Esophagus mucosa (tissue), 1 donor: ENCODE measurements at places on chromosomes 13 and 19. TPM values are rescaled to one million over a fixed set of nuclear protein-coding genes. Genes with fewer than 3 reads are reported as not detected.

DNA sequence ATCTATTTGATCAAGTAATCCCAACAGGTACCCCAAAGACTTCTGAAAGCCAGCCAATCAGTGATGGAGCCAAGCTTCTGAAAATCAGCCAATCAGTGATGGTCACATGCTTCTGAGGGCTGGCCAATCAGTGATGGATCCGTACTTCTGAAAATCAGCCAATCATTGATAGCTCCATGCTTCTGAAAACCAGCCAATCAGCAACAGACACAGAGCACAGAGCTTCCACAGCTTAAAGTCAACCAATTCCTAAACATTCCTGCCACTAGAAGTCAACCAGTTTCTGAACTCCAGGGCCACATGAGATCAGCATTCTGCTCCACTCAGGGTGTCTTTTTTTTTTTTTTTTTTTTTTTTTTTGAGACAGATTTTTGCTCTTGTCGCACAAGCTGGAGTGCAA lies 8.2 kb upstream of the HSD17B14 start:
- no peak for ATAC-seq

DNA sequence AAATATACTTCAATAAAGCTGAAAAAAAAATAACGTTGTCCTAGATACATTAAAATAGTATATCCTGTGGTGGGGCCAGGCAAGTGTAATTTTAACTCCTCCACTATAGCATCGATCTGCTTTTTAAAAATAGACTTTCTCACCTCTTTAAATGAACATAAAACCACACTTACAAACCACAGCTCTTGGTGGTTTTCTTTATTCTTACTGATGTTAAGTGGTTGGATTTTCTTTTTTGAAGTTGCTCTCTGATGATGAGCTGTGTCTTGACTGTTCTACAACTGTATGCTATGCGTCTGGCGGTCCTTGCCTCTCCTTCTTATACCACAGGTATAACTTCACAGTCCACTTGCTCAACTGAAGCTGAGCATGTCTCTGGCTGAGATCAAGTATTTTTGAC lies 721.5 kb upstream of the KLHL1 start:
- ATAC-seq, result no peak

DNA sequence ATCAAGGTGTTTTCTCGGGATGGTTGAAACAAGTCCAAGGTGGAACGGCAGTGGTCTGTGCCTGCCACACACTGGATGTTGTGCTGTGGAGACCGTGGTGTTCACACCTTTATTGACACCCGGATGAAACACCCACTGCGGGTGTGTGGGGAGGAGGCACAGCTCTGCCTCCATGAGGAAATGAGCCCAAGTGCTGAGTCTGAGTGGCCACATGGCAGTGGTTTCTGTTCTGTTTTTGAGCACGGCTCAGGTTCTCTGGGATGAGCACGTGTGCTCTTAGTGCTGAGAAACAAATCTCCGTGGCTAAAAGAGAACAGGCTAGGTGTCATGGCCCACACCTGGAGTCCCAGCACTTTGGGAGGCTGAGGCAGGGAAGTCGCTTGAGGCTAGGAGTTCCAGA lies 29.5 kb downstream of the UPF1 start:
- no peak for ATAC-seq

DNA sequence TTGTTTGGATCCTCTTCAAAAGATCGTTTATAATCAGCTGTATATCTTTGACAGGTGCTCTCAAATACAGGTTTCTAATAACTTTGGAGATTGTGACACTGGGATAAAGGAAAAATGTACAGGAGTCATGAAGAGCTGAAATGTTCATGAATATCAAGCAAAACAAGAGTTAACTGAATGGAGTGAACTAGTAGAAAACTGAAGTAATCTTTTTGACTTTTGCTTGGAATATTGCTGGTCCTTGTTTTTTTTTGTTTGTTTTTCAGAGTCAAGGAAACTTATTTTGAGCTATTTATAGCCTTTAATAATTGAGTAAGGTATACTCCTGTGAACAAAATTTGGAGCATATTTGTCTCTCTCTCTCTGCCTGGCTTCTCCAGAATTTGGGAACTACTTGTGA lies 25.3 kb downstream of the MED4 start:
- ATAC-seq, result no peak

DNA sequence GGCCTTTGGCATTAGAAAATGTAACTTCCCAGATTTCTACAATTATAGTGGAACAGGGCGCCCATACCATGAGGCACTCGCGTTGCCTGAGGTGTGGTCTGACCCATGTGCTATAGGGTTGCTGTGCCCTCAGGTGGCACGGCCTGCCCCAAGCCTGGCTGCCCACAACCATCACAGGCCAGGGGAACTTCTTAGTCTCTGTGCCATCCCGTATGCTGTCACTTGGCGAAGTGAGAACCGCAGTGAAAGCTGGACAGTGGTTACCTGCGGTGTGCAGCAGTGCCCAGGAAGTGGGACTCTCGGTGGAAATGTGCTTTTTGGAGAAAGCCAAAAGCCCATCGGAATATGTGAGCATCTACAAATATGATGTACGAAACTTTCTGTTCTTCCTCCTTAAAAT lies 88.2 kb upstream of the GPR183 start:
- ATAC-seq, result no peak

Gene ODAD3
- not detected for total RNA-seq

GRCh38 chr19:538641-539428 lies 5.0 kb upstream of the GZMM start:
- no peak for ATAC-seq

DNA sequence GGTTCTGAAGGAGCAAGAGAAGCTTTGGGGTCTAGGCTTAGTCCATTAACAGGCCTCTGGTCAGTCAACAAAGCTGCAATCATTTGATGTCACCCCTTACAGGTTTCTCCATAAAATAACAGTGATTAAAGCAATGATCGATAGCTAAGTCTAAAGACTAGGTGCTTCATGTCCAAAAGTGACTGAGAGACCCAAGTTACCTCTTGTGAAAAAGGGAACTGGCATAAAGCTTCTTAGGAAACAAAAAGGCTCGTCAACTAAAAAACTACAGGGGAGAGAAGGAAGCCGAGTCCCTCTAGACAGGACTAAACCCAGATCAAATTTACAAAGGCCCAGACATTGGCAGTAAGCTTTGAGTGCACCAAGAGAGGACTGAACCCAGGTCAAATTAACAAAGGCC lies 2.2 kb downstream of the DCUN1D2 start:
- ATAC-seq, result no peak

Gene KLK15
- not detected for total RNA-seq

GRCh38 chr19:47595944-47596343 lies 13.0 kb upstream of the BICRA start:
- ATAC-seq, result no peak

Gene SIGLECL1
- not detected for total RNA-seq

DNA sequence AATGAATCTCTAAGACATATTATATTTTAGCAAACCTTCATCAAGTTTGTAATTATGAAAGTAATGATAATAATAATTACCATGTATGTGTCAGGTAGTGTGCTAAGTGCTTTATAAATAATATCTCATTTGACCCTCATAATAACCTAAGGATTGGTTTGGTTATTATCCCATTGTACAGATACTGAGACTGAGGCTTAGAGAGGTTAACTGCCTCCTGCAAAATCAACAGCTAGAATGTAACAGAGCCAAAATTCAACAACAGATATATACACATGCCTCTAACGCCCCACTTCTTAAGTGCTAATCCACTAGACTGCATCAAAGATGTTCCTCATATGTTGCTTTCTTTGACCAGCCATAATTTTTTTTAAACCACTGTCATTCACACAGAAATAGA lies 140.8 kb downstream of the ZAR1L start:
- ATAC-seq, result no peak

Gene PALM3
- 0.08 TPM for total RNA-seq

DNA sequence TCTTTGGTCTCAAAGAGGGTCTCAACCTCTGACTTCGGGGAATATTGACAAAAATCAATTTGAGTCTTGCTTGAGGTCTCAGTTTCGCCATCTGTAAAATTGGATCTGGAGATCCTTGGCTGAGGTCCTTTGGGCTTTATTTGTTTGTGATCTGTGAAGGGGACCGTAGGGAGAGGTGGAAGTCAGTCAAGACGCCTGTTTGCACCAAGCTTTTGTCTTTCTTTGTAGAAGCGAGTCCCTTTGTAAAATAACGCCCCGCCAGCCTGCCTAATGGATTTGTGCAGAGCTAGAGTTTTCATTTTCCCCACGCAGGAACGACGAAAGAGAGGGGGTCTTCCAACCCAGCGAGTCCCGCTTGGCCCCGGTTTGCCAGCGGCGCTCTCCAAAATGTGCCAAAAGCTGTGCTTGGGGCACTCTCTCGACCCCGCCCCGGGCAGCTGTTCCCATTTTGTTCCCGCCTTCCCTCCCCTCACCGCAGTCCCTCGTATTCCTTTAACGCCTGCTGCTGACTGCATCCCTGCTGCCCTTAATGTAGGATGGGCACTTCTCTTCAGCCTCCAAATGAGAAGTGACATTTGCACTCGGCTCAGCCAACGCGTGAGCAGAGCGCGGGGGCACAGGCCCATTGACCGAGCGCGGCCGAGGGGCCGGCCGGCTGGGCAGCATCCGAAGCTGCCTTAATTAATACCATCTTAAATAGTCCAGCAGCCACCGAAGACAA lies 13.0 kb downstream of the ZIC5 start:
- ATAC-seq, result no peak

Gene ZNF296
- 8.1 TPM for total RNA-seq

DNA sequence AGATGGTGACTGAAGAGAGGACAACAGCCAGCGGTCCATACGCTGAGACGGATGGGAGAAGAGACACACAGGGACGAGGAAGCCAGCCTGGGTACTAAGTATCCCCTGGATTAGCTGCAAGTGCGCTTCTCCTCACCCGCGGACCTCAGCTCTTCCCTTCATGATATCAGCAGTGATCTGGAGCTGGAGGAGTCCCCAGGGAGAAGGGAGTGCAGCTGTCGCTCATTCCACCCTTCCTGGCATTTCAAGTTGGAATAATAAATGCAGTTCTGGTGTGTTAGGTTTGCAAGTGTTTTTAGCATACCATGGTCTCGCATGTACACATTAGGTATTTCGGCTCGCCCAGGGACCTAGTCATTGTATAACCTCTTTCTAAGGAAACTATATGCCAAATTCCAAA lies 88.5 kb upstream of the C1QTNF9B start:
- no peak for ATAC-seq

Gene SIGLEC11
- not detected for total RNA-seq

DNA sequence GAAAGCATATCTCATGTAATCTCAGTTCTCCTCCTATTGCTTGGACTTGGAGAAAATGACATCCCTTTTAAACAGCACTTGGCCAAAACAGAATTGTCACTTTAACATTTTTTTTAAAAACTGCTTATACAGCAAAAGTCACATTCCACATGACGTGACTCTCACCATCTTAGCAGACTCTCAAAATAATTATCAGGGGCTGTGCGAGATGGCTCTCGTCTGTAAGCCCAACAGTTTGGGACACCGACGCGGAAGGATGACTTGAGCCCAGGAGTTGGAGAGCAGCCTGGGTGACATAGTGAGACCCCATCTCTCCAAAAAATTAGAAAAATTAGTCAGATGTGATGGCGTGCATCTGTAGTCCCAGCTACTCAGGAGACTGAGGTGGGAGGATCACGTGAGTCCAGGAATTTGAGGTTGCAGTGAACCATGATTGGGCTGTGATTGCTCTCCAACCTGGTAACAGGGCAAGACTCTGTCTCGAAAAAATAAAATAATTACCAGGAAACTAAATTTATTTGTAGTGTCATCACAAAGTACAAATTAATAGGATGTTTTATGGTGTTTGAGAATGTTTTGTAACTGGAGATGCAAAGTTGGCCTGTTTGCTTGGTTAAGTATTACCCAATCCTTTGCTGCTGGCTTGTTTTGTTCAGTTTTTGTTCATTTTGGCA lies 8.8 kb downstream of the SAFB start:
- ATAC-seq, result no peak

DNA sequence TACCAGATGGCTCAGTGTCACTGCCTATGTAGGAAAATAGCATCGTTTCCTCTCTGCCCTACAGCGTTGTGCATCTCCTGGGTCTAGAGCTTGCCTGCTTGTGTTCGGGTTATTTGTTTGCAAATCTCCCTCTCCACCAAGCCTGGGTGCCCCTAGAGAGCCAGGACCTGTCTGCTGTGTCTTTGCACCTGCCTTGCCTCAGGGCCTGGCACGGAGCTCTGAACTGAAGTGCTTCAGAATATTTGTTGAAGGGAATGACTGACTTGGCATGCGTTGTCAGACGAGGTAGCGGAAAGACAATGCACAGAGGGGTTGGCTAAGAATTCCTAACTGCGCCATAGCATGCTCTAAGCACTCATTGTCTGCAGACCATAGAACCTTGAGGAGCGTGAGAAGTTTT lies 263.4 kb downstream of the FGF9 start:
- ATAC-seq, result no peak

Gene ACTMAP
- 5.4 TPM for total RNA-seq

Gene TMEM255B
- 1.8 TPM for total RNA-seq

Gene COX7A1
- total RNA-seq, result 3.5 TPM

GRCh38 chr13:109246001-109246400 lies 540.4 kb downstream of the IRS2 start:
- no peak for ATAC-seq

DNA sequence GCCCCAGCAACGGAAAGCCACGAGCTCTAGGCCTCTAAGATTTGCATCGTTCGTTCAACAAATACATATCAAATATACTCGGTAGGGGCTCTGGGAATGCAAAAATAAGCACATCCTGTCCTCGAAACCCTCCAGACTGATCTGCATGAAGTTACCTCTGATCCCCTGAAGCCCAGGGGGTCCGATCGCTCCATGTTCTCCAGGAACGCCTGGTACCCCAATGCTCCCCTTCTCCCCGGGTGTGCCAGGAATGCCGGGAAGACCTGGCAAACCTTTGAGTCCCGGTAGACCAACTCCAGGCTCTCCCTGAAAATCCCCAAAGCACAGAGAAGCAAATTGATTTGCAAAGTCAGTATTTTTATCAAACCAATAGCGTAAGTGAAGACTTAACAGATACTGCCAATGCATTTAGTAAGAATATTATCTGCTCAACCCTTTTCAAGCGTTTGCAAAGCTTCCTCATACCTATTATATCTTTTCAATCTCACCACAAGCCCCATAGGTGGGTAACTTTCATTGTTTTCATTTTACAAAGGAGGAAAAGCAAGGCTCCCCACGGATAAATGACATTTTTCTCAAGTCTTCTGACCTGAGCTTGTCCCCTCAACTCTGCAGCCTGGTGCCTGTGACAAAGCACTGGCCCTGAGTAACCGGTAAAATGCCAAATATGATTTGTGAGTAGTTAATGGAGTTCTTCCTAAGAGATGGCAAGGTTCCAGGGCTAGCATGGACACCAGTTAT lies 127.7 kb downstream of the COL4A1 start:
- ATAC-seq, result no peak

GRCh38 chr19:35518313-35518712 lies 4.9 kb upstream of the DMKN start:
- ATAC-seq, result peak; percentile 44
